Body of pancreas (tissue), 4 donors: ENCODE measurements at places on chromosomes 7 and 10. TPM values are rescaled to one million over a fixed set of nuclear protein-coding genes. Genes with fewer than 3 reads are reported as not detected.
A peak's percentile ranks its signal among the peaks of the same experiment; 100 is the strongest.

GRCh38 chr7:20783125-20783699, 3.5 kb downstream of the SP8 start:
- no peak for DNase-seq

DNA sequence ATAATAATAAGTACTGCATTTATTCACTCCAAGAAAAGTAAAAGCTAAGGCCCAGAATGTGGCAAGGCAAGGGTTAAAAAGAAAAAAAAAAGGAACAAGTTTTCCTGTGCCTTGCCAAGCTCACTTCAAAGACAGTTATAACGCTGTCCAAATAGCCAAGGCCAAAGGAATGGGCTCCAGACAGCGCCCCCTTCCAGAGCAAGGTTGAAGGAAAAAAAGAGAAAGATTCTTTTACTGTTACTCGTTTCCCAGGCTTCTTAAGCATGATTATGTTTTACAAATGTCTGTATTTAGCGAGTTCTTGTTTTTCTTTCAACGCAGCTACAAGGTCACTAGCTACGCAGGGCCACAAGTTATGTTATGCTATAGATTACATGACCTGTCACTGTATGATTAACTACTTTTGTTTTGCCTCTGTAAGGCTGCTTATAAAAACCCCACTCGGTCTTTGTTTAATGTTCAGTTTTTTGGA, 9.1 kb upstream of the EIF4H start:
- peak; percentile 81 for DNase-seq

DNA sequence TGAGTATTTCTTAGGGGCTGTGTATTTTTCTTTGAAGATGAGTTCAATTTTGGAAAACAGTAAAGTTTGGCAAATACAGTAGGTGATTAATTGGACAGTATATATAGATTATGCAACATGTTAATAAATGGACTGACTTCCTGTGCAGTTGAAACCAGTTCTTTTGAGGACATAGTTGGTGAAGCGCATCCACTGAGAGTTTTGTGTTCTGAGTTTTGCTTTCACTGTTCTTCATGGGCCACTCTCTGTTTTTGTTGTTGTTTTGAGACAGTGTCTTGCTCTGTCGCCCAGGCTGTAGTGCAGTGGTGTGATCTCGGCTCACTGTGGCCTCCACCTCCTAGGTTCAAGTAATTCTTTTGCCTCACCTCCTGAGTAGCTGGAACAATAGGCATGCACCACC, 109.0 kb downstream of the SDHAF3 start:
- no peak for DNase-seq

DNA sequence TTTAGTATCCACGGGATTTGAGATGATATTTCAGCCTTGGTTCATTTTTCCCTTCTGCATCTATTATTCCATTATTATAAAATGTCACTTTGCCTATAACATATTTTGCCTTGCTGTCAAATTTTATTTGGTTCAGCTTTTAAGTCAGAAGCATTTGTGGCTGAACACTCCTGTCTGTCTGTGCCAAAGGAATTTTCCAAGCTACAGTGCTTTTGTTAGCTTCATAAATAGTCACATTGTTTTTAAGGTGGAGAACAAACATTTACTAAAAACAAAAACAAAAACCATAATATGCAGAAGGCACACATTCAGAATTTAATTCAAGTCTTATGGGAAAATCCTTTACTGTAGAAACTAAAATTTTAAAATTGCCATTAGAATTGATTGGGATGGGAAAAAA, 33.8 kb upstream of the ELMO1 start:
- DNase-seq, result no peak

GRCh38 chr10:28293236-28294168, 9.4 kb downstream of the MPP7 start:
- DNase-seq, result no peak

DNA sequence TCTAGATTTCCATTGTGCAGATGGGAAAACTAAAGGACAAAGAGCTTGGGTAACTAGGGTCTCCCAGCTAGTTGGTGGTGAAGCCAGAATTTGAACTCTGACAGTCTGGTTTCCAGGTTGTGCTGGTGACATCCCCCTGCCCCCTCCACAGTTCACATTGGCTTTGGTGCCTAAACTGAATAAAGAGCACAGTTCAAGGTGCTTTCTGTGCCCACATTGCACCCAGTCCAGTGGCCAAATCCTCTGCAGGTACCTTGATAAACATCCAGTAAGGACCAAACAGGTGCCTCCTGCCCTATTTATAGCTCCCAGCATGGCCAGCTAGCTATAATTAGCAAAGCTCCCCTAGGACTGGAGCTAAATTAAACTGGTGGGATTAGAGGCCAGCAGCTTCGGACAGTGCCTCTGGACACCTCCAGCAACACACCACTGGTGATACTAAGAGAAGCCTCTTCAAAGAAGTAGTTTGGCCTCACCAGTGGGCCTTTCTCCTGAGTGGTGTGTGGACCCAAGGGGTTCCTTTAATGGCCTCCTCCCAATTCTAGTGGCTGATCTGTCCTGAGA, 59.9 kb downstream of the KCNMA1 start:
- no peak for DNase-seq

DNA sequence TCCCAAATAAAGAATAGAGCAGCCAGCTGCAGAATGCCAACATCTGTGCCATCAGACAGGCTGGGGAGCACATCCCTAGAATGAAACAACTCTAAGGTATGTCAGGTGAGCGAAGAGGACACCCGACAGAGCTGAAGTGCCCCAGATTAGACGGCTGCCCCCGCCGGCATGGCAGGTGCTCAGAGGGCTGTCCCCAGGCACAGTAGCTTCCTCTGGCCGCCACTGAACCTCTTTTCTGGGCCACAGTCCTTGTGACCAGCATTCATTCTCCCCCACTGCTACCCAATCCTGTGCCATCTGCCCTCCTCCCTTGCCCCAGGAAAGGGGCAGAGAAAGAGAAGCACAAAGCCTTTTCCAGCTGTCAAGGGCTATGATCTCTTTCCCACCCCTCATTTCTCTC, 41.7 kb downstream of the RGS10 start:
- DNase-seq, result no peak

Gene OR6V1
- not detected for total RNA-seq
